ENCODE measurements at places on chromosomes 12 and 14.

DNA sequence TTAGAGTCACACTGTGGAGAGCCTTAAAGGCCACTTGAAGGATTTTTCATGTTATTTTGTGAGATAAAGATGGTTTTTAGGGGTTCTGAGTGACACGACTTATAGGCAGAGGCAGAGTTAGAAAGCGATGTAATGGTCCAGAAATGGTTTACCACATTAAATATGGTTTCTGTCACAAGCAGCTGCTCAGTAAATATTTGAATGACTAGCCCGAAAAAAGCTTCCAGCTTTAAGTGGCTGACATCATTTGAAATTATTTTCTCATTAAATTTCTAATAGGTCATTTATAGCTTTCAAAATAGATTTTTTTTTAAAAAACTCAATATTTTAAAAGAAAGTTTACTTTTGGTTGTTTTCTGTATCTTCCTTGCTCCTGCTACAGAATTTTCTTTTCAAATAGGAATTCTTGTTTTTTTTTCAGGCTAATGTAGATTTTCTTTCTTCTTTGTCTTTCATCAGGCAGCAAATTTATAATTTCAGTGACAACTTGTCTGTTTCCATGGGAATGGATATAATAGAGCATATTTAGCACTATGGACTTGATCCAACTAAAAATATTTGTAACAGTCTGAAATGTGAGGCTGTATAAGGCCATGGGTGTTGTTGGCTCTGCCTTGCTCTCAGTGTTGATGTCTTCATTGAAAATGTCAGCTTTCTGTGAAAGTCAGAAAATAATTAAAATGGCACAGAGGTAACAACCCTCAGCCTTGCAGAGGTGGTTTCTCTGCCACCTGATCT lies 700.0 kb downstream of the TMTC2 start:
- no peak for DNase-seq

DNA sequence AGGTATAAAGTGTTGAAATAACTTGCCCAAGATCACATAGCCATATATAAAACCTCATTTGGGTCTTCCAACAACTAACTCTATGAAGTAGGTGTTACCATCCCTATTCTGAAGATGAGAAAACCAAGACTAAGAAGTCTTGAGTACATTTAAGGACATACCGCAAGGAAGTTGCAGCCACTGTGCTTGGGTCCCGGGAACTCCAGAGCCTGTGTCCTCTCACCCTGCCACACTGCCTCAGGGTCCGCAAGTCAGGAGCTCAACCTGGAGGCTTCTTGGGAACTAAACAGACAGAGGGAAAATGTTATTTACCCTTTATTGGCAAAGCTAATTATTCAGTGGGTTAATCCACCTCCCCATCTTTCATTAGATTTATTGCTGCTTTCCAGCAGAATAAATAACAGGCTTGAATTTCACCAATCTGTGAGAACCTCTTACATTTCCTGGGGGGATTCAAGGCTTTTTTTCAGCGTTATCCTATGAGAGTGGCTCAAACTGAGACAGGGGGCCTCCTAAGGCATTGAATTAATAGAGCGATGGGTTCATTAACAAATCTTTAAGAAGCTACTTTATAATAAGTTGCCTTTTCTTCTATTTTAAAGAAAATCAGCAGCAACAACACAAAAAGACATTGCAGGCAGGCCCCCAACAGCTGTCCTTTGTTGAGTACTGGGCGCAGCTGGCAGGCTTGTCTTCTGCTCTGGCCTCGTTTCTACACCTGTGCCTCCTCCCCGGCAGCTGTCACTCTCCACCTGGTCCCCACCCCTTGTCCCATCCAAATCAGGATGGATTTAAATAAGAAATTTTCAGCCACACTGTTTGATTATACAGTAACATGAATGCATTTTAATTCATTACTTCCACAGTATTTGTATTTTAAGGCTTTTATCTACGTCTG lies 25.3 kb downstream of the PHLDA1 start:
- no peak for DNase-seq

- no peak for DNase-seq
Observed at GRCh38 chr12:119613319-119613936, 19.9 kb downstream of the TMEM233 start.

DNA sequence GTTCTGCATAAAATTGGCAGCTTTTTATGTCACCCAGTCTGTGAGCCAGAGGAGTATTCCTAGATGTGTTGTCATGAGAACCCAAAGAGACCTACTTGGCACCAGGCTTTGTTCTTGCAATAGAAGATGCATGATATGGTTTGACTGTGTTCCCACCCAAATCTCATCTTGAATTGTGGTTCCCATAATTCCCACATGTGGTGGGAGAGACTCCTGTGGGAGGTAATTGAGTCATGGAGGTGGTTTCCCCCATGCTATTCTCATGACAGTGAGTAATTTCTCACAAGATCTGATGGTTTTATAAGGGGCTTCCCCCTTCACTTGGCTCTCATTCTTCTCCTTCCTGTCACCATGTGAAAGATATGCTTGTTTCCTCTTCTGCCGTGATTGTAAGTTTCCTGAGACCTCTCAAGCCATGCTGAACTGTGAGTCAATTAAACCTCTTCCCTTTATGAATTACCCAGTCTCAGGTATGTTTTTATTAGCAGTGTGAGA lies 572.0 kb upstream of the ATP2B1 start:
- no peak for DNase-seq

GRCh38 chr12:18990856-18991255 lies 138.7 kb upstream of the PLEKHA5 start:
- no peak for DNase-seq

DNA sequence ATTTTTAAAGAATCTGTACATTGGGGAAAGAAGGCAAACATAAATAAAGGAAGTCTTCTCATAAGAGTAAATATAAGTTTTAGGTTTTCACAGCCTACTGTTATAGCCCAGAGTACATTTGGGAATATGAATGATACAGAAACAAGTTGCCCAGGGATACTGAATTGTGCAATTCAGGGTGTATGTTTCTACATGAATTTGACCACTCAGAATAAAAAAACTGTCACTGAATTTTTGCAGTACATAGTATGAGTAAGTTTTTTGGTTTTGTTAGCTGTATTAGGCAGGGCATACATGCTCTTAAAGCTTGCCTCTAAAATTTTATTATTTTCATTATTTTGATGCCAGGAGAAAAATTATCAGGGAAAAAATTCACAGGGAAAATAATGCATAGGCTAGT lies 6.6 kb upstream of the PCNX4 start:
- DNase-seq = no peak

- DNase-seq = no peak
Observed at GRCh38 chr12:4829793-4830162, 79.9 kb upstream of the KCNA1 start.

DNA sequence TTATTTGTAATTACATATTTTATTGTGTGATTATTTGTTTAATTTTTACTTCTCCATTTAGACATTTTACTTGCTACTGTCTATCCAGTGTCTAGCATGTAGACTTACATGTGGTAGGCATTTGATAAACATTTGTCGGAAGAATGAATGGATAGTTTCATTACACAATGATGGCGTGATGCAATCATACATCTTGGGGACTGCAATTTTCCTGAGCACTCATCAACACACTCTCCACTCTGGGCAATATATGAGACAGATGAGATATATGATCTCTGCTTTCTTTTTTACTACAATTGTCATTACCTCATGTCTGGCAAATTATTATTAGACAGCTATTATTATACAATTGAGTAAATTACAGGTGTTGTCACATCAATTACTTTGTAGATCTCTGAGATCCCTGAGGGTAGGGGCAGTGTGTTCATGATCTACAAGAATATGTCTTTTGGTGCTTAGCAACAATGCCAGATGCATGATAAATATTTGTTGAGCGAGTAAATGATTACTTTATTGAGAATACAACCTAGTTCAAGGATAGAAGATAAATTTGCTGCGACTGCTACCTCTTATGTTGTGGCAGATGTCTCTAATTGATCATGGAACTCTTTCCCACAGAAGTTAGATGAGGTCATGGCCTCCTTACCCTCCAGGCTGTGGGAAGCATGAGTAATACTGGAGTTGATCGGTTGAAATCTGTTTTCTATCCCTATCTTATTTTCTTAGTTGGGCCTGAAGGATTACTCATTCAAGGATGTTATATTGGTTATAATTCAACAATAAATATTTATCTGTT lies 416.0 kb downstream of the LRIG3 start:
- DNase-seq = no peak

- no peak for DNase-seq
Observed at GRCh38 chr12:28568704-28569103, 378.4 kb downstream of the CCDC91 start.

- DNase-seq = no peak
Observed at GRCh38 chr12:59595565-59595882, 305 bp upstream of the SLC16A7 start.

- no peak for DNase-seq
Observed at GRCh38 chr14:34700622-34701130, 13.7 kb downstream of the CFL2 start.

DNA sequence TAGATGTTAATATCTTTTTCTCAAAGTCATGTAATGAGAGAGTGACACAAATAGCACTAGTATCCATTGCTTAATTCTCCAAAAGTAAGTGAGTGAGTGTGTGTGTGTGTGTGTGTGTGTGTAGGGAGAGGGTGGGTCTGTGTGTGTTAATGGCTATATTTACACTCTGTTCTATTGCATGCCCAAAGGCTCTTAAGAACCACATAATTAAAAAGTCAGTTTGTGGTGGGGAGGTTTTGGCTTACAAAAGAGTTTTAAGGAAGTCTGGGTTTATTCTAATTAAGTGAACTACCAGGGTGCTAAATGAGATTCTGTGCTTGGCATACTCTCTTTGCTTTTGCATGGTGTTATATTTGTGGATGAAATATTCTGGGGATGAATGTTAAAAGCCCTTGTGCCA lies 1897.6 kb upstream of the FLRT2 start:
- no peak for DNase-seq

DNA sequence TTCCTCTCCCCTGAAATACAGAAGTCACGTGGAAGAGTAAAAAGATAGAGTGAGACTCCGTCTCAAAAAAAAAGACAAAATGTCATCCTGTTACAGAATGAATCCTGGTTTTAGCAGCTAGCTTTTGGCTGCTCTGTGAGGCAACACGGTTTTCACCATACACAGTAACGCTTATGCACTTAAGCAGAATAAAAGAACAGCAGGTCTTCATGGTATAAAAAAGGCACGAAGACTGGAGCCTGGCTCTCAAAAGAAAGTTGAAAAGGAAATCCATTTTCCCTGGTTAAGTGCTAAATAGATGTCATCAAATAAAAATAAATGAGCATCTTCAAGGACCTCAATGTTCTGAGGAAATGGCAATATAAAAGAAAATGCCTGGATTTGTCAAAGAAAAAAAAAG lies 444.1 kb downstream of the IPO8 start:
- DNase-seq = no peak

DNA sequence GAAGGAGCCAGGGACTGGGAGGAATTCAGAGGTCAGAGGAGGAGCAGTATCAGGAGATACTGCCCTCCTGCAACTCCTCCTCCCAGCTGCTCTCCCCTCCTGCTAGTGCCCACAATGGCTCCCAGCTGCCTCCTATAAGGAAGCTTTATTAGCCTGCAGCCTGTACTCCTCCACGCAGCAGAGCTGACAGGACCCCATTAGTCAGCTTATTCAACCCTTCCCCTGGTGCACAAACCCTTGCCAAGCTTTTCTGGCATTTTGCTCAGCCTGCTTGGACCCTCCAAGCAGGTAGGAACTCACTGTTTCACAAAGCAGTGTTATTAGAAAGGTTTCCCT lies 6.9 kb upstream of the AQP2 start:
- DNase-seq = no peak

GRCh38 chr12:107654873-107655272 lies 30.7 kb upstream of the PWP1 start:
- DNase-seq = no peak

- no peak for DNase-seq
Observed at GRCh38 chr12:122867691-122868461, 28.0 kb downstream of the VPS37B start.

DNA sequence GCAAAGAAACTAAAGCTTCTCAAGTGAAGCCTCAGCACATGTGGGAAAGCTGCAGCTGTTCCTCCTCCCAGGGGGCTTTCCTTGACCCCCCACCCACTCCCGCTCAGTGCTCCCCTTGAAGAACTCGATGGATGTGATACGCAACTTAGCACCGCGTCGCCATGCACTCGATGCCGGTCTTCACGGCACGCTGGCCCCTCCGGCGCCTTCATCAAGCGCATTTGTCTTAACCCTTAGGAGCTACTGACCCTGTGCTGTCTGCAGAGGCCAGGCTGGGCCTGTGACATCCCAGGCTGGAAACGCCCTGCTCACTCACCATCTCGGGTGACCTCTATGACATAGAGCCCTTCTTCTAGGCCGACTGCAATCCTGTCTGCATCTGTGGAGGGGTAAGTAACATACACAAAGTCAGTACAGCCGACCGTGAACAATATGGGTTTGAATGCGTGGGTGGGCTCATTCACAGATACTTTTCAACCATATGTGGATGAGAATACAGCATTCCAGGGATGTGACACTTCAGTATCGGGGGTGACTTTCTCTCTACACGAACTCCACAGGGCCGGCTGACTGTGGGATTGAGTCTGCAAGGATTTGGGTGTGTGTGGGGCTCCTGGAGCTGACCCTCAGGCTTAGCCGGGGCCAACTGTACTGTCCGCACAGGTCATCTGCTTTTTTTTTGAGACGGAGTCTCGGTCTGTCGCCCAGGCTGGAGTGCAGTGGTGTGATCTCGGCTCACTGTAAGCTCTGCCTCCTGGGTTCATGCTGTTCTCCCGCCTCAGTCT lies 23.1 kb downstream of the AMN start:
- DNase-seq = no peak

- no peak for DNase-seq
Observed at GRCh38 chr12:76277480-76277879, 70.7 kb downstream of the BBS10 start.

- no peak for DNase-seq
Observed at GRCh38 chr14:100532906-100533655, 54.1 kb downstream of the BEGAIN start.

DNA sequence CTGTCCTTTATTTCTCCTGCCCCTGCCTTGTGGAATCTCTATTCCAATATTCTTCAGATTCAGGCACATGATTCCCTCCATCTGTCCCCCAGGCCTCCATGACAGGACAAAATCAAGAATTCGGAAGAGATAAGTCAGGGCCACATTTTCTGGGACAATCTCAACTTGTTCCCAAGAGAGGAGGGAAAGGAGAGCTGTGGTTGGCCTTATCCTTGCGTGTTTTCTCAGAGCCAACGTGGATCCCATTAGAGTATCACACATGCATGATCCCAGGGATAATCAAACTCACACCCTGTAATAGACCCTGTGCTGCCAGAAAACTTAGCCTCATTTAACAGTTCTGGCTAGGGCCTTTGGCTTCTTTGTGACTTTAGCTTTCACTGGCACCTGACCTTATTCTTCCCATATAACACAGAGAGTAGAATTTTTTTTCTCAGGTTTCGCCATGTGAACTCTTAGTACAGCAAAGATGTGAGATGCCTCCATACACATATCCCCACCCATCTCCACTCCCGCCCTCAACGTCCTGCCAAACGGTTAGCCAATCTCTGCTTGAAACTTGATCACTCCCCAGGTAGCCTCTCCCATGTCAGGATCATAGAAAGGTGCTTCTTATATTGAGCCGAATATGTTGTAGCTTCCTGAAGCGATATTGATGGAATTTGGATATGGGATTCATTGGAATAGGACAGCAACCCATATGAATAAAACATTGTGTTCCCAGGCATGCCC lies 6.7 kb upstream of the KRT1 start:
- DNase-seq = no peak

All from NCI-H1048 (cell line).